ENCODE measurements at places on chromosomes 12 and 14.
A peak's percentile ranks its signal among the peaks of the same experiment; 100 is the strongest.

GRCh38 chr14:21023174-21023573 lies 1.7 kb downstream of the NDRG2 start:
- DNase-seq, result no peak

DNA sequence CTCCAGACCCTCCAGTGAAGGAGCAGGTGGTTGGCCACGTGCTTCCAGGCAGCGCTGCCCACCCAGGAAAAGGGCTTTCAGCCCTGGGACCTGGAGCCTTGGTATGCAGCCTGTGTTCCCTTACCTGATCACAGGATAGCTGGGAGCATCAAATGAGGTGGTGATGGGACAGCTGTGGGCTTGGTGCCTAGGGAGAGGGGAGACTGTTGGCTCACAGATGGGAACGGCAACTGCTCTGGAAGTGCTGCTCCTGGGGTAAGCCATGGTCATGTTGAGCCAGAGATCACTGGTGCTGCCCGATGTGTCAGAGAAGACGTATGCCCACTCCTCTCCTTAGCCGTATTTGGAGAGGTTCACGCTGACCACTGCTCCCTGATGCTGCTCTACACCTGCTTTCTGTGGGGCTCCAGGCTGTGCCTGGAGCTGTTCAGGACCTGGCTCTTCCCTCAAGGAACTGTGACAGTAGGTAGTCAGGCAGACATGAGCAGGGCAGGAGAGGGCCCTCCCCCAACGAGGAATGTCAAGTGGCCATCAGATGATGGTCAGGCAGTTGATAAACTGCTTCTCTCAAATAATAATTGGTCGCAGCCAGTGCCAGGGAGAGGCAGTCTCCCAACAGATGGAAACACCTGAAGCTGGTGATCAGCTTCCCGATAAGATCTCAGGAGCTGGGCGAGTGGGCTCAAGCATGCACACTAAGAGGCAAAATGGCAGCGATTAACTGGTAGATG lies 2.8 kb upstream of the CYP46A1 start:
- DNase-seq, result no peak

GRCh38 chr14:81303258-81303935 lies 82.6 kb upstream of the GTF2A1 start:
- DNase-seq, result no peak

DNA sequence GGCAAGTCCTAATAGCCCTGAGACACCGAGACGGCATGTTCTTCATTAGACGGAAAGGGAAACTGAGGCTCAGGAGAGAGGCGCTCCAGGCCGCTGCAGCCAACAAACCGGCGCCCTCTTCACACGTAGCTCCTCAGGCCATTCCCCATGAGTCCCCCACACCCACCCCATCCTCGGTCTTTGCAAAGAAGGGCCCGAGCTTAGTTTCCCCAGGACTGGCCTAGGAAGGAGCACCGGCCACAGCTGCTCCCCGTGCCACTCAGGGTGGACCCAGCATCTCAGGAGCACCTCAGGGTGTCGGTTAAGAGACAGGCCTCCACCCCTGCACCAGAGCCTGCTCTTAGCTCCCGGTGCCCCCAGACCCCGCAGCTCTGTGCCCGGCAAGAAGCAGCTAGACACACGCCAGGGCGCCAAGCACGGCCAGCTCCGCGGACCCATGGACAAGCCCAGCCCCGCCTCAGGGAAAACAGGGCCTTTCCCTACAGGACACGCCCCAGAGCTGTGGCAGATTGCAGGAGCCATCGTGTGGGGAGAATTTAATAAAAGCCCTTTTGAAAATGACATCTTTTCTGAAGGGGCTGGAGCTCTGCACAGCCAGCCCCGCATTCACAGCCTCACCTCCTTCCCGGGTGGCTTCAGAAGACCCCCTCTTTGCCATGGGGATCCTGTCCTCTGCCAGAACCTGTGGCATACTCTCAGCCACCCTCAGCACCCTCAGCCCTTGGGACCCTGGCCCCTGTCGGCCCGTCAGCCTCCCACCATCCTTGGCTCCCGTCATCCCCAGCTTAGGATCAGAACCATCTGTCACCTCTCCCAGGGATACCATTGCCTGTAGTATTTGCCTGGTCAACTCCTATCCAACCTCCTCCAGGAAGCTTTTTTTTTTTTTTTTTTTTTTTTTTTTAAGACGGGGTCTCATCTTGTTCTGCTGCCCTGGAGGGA lies 59.7 kb downstream of the LGMN start:
- no peak for DNase-seq

GRCh38 chr12:1949771-1950470 lies 31.5 kb upstream of the CACNA2D4 start:
- DNase-seq, result no peak

DNA sequence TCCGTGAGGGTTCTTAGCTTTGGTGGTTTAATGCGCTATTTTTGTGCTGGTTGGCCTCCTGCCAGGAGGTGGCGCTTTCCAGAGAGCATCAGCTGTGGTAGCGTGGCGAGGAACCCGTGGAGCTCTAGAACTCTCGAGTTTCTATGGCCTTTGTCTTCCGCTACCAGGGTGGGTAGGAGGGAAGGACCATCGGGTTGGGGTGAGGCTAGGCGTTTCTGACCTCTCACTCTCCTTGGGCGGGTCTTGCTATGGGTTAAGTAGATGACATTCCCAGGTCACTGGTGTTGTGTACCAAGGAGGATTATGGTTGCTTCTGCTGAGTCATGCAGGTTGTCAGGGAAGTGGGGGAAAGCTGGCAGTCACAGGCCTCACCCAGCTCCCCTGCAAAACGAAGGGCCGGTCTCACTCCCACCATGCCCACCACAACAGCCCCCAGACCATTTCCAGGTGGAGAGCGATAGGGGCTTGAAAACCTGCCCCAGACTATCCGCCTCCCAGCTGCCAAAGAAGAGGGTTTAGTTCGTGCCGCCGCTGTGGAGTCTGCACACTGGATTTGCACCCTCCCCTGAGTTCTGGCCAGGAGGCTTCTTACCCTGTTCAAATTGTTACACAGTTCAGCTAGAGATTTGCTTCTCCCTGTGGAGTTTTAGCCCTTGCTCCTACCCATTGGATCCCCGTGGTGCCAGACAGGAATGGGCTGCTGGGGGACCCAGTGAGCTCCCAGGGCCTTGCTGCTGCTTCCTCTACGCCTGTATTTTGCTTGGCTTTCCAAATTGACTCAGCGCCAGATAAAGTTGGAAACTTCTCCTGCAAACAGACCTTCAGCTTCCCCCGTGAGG lies 21.9 kb downstream of the RNFT2 start:
- DNase-seq, result peak; percentile 13

DNA sequence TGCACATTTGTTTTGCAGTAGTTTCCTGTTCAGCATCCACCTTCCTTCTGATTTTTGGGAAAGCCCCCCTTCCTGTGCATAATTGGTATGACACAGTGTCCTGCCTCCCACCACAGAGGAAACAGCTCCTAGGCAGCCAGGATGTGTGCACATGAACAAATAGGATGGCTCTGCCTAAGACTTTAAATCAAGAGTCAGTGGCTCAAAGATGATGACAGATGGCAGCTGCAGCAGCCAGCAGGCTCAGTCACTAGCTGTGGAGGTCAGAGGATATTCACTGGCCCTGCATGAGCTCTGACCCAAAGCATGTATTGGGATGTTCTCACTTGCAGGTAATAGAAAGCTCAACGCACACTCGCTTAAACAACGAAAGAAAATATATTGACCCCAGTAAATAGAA lies 90.3 kb downstream of the KCNK10 start:
- no peak for DNase-seq

Data from stimulated activated CD4-positive, alpha-beta T cell treated with anti-CD3 and anti-CD28 coated beads, Interleukin-12 subunit alpha, Interleukin-12 subunit beta, amount 100 ng/mL, for 24 hours (primary cell).